ENCODE measurements at places on chromosomes 1 and 21.

GRCh38 chr1:2014741-2015735, 4.1 kb upstream of the GABRD start:
- DNase-seq: peak; percentile 60

- DNase-seq: no peak
These were observed 95.9 kb downstream of the ACTL8 start for GRCh38 chr1:17851056-17851455.

DNA sequence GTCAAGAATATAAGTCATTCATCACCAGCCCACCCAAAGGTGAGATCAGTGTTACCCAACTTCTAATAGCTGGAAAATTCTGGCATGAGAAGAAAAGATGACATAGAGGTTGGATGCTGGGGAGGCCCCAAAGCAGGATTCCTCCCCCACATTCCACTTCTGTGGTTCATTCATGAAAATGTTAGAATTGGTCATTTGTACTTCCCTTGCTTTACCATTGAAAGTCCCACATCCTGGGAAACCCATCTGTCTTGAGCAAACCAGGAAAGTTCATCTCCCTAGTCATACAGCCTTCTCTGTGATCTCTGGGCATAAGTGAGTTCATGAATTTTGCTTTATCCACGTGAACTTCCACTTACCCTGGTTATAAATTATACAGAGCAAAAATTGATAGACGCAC, 66.8 kb downstream of the SERINC2 start:
- no peak for DNase-seq

DNA sequence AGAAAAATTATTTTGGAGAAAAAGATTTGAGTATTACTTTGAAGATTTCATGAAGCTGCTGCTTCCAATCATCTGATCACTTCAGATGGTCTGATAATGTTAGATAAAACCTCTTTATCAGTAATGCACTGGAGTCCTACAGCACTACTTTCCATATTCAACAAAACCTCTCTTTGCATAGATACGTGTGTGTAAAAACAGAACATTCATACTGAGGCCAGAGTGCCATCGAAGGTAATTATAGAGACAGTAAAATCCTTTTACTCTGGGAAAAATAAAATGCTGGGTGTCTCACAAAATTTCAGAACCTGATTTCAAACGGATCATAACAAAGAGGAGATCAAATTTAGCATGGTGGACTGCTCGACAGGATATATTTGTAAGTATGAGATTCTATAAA, at the start of gene RGS13:
Gene RGS13, plus strand, starts transcription at position 209 of the 400 bp plus-strand sequence. CDS start 8,188 bp downstream, outside the sequence.
- no peak for DNase-seq

- no peak for DNase-seq
These were observed 39.5 kb upstream of the CASZ1 start for GRCh38 chr1:10835822-10836421.

- no peak for DNase-seq
These were observed 424.8 kb upstream of the ADGRL4 start for GRCh38 chr1:79431340-79431739.

GRCh38 chr1:201537028-201537427, 1.9 kb upstream of the NAV1 start:
- no peak for DNase-seq

DNA sequence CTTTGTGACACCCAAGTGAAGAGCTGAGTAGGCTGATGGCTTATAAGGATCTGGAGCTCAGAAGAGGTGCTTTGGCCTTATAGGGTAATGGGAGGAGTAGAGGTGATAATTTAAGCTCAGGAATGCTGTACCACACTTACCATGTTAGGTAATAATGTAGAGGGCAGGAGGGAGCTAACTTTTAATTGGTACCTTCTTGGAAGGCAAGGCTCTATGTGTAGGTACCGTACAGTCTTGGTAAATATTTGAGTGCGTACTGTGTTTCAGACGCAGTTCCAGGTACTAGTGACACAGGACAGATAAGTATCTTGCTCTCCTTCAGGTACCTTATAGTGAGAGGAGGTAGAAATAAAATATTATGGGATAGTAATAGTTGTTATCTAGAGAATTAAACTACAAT, 16.8 kb downstream of the CAMSAP2 start:
- DNase-seq: no peak

GRCh38 chr1:11985851-11986250, 5.6 kb downstream of the MFN2 start:
- DNase-seq: no peak

DNA sequence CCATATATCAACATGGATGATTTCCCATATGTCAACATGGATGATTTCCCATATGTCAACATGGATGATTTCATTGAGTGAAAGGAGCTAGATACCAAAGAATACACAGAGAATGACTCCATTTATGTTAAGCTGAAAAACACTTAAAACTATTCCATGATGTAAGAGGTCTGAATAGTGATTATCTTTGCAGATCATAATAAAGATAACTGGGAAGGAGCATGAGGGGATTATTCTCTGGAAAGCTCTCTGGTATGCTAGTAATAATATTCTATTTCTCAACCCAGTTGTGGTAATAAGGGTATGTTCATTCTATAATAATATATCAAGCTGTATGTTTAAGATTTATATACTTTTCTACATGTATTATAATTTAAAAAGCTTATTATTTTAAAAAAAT, 14.1 kb downstream of the SYNJ1 start:
- DNase-seq: no peak

DNA sequence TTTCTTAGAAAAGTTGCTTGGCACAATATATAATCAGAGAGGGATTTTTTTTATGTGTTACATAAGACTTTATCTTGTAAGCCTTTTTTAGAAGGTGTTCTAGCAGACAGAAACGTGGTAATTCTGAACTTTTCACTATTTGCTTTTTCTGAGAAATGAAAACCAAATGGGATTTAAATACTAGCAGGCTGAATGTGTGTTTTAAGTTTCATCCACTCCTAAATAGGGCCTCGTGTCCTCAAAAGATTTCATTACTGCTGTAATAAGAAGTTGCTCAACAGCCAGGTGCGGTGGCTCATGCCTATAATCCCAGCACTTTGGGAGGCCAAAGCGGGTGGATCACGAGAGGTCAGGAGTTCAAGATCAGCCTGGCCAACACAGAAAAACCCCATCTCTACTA, 44.7 kb upstream of the FMO2 start:
- no peak for DNase-seq

- DNase-seq: peak; percentile 65
These were observed 133.4 kb downstream of the DMRTB1 start for GRCh38 chr1:53592521-53592982.

DNA sequence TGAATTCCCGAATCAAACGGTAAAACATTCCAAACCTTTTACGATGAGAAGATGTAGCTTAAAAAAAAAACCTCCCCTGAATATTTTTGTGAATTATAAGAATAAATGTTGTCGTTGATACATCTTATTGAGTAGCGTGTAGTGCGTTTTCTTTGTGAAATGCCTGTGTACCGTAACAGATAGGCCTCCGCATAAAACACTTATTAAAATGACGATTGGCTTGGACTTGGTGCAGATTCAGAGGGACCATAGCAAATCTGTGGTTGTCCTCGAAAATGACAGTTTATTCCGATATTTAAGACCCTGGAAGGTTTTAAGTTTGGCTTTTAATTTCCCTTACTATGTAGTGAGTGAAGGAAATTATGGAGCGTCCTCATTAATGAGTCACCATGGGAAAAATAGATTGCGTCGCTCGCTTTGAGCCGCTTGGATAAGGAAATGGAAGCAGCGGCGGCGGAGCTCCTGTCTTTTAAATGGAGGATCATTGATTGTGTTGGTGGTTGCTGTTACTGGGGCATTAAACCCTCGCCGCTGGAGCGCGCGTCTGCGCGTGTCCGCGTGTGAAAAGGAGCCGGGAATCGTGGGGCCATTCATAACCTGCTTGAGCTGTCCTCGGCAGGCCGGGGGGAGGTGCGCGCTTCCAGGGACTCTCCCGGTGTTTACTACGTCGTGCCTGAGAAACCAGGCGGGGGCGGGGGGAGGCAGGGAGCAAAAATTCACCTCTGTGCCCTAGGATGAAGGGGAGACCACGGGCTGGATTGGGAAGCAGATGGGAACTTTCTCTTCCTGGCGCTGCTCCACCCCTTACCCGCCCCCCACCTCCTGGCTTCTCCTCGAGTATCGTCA, 1.6 kb downstream of the SPEN start:
- no peak for DNase-seq

- DNase-seq: no peak
These were observed 132.1 kb upstream of the PRMT6 start for GRCh38 chr1:106924360-106924759.

DNA sequence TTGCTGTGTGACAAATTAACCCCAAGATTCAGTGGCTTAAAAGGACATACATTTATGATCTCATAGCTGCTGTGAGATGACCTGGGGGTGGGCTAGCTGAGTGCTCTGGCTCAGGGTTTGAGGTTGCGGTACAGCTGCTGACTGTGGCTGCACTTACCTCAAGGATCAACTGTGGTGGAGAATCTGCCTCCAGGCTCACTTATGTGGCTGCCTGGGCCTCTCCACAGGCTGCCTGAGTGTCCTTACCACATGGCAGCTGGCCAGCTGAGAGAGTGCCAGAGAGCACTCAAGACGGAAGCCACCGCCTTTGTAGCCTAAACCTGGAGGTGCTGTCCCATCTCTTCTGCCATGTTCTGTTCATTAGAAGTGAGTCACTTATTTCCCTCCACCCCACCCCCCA, 5.7 kb downstream of the LRRC71 start:
- no peak for DNase-seq

- DNase-seq: no peak
These were observed 9.0 kb downstream of the NPPA start for GRCh38 chr1:11838349-11839272.

DNA sequence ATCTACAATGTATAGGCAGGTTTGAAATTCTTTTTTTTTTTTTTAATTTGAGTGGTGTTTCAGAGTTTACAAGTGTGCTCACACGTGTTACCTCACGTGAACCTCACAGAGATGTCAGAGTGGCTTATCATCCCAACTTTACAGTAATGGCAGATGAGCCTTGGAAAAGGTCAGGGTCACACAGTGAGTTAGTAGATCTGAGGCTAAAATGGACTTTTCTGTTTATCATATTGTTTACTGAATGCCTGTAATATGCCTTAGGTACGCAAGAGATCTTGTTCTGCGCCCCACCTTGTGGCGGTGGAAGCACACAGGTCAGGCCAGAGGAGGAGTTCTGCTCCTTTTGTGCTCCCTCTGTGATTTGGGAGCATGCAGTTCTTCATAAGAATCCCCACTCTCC, 80.0 kb downstream of the DYRK1A start:
- no peak for DNase-seq
